Cardiac fibroblast (primary cell): ENCODE measurements at places on chromosomes 12 and 14.
A peak's percentile ranks its signal among the peaks of the same experiment; 100 is the strongest.

GRCh38 chr14:55701638-55702037 lies 121.6 kb downstream of the KTN1 start:
- peak; percentile 69 for DNase-seq

GRCh38 chr12:120497524-120498150 lies 1.7 kb downstream of the DYNLL1 start:
- peak; percentile 38 for DNase-seq

DNA sequence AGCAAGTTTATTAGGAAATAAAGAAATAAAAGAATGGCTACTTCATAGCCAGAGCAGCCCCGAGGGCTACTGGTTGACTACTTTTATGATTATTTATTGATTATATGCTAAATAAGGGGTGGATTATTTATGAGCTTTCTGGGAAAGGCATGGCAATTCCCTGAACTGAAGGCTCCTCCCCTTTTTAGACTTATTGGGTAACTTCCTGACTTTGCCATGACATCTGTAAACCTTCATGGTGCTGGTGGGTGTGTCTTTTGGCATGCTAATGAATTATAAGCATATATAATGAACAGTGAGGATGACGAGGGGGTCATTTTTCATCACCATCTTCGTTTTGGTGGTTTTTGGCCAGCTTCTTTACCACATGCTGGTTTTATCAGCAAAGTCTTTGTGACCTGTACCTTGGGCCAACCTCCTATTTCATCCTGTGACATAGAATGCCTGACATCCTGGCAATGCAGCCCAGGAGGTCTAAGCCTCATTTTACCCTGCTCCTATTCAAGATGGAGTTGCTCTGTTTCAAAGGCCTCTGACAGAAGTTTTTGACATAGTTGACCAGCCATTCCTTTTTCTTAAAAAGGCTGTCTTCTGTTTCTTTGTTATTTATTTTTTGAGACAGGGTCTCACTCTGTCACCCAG lies 11.1 kb upstream of the PTGES3 start:
- DNase-seq, result peak; percentile 30

GRCh38 chr14:60652674-60653651 lies 3.7 kb upstream of the SIX1 start:
- DNase-seq, result no peak

DNA sequence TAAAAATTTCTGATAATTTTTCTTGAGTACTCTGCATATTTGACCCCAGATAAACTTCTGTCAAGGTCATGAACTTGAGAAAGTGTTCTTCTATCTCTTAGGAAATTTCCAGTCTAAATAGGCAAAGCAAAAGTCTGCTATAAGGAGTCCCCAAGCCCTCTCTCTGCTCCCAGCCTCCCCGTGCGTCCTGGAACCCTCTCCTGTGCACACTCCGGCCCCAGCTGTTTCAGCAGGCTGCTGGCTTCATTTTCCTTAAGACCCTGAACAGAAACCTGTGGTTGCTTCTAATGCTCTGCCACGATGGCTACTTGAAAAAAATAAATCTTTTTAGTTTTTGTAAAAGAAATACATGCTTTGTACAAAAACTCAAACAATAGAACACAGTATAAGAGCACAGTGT lies 14.7 kb downstream of the KRT2 start:
- no peak for DNase-seq

DNA sequence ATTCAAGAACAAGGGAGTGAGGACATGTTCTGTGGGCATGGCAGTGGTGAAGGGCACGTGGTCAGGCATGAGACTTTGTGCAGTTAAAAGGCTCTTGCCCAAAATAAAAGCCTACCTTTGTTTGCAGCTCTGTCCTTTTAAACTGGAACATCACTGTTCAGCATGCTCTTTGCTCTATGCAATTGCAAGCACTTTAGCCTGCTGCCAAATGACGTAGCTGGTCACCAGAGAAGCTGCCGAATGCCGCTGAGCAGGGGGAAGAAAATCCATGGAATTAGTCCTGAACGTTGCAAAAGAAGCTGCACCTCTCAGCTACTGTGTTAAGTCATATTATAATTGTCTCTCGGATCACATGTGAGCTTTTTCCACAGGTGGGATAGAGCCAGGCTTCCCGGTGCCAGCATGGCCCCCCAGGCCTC lies 176.3 kb upstream of the DIO2 start:
- no peak for DNase-seq

DNA sequence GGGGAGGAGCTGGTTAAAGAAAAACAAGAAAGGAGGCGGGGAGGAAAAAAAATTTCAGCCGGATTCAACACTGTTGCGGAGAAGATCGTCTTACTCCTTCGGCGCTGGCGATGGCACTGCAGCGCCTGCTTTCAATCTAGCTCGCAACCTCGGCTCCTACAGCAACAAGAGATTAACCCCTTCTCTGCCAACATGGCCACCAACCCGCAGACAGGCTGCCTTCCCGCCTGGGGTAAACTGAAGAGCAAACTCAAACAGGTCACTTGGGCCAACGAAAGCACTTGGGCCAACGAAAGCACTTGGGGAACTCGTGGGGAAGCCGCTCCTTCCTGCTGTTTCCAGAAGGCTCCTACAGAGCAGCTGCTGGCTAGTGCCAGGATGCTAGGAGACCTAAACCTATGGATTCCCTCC lies 73.7 kb downstream of the CIT start:
- DNase-seq, result peak; percentile 11

DNA sequence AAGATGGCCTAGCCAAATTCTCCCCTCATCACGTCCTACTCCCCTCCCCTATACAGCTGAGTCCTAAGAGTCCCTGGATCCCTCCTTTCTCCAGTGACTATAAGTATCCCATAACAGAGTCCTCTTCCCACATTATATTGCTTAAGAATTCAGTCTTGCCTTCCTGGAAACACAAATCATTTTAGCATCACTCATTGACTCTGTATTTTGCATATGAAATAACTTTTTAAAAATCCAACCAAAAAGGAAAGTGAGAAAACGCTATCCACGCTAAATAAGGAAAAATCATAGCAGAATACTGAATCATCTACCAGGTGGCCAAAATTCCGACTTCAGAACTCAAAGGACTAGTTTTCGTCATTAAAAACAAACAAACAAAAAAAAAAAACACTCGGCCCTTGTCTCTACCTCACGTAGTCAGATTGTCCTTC lies 130.2 kb downstream of the GCH1 start:
- peak; percentile 88 for DNase-seq

DNA sequence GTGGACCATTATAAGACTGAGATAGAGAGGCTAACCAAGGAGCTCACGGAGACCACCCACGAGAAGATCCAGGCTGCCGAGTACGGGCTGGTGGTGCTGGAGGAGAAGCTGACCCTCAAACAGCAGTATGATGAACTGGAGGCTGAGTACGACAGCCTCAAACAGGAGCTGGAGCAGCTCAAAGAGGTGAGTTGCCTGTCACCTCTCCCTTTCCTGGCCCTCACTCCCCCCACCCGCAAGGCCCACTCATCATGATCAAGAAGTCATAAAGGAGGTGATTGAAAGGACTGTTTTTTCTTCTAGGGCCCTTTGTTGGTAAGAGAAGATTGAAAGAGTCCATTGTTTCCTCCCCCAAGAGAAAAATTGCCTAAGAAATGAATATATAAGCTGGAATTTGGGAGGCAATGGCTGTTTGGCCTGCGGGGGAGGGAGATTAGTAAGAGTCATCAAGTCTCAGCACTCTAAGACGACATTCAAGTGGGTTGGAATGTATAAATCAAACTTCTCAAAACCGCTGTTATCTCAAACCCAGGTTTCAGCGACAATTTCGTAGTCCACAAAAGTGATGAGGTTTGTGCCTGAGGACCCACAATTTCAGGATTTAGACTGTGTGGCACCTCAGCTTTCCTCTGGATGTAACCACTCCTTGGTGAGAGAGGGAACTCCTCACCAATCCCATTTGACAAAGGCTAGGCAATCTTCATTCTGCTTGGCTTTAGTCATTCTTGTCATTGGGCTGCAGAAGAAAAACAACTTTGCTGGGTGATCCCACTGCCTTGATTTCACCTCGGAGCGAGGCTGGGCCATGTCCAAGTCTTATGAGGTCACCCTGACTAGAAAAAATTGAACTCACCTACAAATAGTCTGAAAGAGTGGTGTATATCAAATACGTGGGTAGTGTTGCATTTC lies 966 bp downstream of the BICD1 start:
- DNase-seq, result peak; percentile 85

DNA sequence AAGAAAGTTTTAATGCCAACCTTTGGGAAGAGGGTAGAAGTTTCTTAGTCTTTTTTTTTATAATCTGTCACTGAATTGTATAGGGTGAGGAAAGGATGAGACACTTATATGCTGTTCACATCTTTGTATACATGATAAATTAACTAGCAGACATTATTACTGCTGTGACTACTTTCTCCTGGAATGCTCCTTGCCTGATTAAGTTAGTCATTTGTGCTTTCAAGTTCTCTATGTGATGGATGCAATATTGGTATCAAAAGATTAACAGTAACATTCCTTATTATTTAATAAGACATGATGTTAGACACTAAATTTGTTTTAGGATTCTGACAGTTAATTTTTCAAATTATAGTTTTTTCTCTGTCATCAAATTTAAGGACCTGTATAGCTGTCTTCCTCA lies 223.4 kb upstream of the GARIN2 start:
- no peak for DNase-seq

DNA sequence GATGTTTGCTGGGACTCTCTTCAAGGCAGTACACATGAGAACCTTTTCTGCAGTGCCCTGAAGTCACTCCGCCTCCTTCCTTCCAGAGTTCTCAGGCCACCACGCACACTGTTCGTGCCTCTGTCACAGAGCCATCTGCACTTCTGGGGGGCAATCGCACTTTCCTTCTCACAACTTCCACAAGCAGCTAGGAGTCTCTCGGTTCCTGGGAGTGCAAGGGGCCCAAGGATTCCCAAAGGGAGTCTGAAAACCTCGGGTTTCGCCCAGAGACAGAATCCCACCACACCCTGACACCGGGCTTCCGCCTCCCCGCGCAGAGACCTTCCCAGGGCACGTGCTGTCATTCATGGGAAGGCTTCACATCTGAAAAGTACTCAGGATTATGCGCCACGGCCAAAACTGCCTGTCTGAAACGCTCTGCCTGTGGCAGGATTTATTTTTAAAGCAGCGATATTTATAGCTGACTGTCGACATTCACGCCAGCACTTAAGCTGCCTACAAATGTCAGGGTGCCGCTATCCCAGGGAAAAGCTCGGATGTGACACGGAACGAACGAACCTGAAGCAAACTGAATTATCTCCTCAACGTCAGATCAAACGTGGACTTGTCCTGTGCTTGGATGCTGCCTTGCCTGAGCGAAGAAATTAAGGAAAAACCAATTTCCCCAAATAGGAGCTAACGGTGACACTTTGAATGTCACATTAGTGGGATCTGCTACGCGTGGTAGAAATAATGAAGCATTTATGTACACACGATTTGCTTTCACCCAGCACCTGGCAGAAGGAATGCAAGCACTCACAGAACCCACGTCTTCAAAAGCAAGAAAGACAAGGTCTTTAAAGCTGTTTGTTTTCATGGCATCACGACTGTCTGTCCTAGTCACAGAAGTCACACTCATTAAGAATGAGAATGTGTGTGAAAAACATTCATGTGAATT lies 154.0 kb downstream of the PIWIL1 start:
- DNase-seq, result no peak

- no peak for DNase-seq
Observed at GRCh38 chr14:80003138-80003537, 208.2 kb downstream of the DIO2 start.
